ENCODE measurements at places on chromosomes 12 and 14.

- DNase-seq, result no peak
Measured at GRCh38 chr12:7096979-7097378, 4.7 kb upstream of the C1R start.

- no peak for DNase-seq
Measured at GRCh38 chr14:32728976-32729375, 209.7 kb upstream of the NPAS3 start.

GRCh38 chr12:116339062-116339461 lies 61.6 kb upstream of the MED13L start:
- DNase-seq, result no peak

DNA sequence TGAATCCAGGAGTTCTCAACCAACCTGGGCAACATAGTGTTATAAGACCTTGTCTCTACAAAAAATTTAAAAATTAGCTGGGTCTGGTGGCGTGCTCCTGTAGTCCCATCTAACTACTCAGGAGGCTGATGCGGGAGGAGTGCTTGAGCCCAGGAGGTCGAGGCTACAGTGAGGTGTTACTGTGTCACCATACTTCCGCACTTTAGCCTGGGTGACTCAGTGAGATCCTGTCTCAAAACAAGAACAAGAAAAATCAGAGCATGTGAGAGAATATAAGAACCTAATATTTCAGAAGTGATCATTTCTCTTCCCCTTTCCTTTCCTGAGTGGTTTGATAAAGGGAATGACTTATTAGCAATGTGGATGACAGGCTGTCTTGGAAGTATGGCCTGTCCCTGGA lies 9.5 kb downstream of the TRAF3 start:
- DNase-seq, result no peak

DNA sequence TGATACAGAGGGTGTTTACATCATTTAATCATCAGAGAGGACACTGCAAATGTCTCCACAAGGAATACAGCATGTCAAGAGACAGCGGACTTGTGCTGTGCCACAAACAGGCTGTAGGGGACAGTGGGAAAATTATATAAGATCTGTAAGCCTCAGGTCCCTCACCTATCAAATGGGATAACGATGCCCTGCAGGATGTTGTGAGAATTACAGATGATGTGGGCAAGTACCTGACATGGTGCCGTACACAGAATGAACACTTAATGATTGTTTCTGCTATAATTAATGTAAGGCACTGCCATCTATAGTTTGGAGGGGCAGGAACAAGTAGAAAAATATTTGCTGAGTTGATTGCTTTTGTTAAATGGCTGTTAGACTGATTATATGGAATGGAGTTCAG lies 81.9 kb upstream of the GTF2A1 start:
- DNase-seq, result no peak

- peak; percentile 86 for DNase-seq
Measured at GRCh38 chr12:38905480-38906351, at the start of gene CPNE8. CPNE8 (minus strand) TSS chr12:38905591; CDS start chr12:38905534, 57 bp downstream.

DNA sequence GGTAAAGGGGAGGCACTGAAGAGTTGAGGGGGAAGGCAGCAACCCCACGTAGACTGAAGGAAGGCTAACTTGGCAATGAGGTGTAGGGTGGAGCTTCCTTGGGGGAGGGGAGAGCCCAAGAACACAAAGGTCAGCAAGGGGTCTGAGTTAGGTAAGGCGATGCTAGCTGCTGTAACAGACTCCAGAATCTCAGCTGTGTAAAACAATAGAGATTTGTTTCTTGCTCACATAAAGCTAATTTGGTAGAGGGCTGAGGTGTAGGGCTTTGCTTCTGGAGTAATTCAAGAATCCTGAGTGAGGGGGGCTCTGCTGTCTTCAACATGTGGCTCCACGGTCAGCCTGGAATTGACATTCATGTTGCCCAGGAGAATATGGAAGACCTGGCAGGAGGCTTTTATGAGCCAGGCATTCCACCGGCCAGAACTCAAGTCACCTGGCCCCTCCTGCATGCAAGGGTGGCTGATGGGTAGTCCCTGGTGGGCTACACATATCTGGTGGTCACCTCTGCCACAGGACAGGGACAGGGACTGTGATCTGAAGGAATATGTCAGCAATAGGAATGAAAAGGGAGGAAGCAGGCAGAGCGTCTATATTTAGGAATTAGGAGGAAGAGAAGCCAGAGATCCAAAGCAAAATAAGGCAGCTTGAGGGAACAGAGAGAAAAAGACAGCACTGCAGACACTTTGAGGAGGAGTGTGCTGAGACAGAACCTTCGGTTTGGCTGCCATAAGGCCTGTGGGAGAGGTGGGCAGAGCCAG lies 153.7 kb downstream of the ZFP36L1 start:
- no peak for DNase-seq

DNA sequence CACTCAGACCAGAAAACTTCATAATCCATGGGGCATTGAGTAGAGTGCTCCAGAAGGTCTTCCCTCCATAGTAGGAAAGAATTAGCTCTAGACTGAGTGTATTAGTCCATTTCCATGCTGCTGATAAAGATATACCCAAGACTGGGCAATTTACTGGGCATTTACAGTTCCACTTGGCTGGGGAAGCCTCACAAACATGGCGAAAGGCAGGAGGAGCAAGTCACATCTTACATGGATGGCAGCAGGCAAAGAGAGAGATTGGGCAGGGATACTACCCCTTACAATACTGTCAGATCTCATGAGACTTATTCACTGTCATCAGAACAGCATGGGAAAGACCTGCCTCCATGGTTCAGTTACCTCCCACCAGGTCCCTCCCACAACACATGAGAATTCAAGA lies 300.6 kb upstream of the TMEM132C start:
- no peak for DNase-seq

GRCh38 chr14:48723841-48724495 lies 862.2 kb downstream of the RPS29 start:
- DNase-seq, result no peak

DNA sequence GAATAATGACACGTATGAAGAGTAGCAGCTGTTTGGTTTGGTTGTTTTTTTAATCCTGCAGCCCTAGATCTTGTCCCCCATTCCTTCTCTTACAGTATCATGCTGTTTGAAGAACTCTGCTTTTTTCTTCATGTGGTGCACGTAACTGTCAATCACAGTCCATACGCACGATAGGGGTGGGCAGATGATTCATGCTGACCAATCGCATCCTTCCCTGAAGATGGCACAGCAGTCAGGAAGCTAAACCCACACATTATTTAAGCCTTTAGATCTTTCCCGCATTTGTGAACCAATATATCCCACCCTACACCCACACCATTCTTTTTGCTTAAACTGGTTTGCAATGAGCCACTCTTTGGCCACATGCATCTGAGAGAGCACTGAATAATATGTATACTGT lies 158.9 kb upstream of the PLEKHA5 start:
- DNase-seq, result no peak

DNA sequence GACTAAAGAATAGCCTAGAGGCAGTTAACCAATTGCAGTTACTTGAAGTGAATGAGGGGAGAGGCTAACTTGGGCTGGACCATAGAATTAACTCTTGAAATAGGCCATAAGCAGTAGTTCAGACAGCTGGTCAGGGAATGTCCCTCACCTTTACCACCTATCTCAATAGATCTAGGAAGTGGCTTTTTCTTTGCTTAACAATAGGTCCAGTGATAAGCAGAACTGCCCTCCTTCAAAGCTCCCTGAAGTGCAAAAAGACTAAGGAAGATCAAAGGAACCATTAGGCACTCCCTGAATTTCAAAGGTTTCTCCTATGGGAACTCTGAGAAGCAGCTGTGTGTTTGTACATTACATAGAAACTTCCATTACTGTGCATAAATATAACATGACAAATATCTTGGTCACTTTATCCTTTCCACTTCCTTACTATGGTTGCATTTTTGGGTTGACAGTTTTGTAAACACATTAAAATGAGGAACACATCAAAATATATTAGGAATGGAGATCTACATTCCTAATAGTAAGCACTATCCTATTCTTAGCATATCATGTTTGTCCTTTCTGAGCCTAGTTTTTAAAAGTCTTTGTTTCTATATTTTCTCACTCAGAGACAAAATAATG lies 7.2 kb upstream of the NAA30 start:
- DNase-seq, result no peak

- DNase-seq, result no peak
Measured at GRCh38 chr14:53126731-53127130, 26.4 kb downstream of the DDHD1 start.

DNA sequence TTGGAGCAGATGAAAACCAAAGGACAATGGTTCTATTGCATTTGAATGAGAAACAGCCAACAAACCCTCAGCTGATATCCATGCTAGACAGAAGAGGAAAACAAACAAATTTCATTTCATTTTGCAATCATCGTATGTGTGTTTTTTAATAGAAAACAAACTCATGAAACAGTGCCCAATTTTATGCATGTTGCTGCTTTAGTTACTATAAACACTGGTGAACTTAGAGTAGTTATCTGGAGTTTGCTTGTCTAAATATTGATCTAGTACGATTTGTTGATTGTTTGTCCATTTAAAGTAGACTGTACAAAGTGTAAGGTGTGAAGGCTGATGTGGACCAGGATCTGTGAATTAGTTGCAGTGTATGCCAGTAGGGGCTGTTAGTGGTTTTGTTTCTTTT lies 166.6 kb downstream of the KITLG start:
- no peak for DNase-seq

DNA sequence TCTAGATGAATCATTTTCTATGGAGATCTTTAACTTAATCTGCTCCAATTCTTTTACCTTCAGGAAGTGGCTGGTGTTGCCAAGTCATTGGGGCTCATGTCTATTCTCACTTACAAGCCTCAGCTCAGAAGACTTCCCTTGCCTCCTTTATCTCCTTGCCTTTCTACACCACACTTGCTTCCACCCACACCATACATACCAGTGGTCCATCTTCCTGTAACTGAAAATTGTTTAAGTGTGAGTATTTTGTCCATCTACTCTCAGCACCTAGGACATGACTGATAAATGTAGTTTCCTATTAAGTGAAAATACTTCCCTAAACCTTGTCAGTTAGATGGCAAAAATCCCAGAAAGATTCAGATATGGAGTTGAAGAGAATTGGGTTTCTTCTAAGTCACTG lies 199.7 kb upstream of the CPNE8 start:
- DNase-seq, result no peak

DNA sequence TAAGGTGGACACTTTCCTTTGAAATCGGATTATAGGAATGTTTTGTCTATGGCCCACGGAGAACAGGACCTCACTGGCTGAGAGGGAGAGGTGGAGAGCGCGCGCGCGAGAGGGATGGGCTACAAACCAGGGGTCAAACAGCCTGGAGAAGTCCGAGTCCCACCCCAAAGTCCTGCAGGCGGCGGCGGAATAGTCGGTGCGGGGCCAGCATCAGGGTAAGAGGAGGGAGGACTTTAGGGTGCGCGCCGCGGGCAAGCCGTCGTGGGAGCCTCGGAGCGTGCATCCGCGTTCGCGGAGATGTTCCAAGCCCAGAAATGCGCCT lies 3.3 kb upstream of the HOXC8 start:
- DNase-seq, result no peak

- DNase-seq, result no peak
Measured at GRCh38 chr12:91080041-91080440, 22.2 kb upstream of the KERA start.

- DNase-seq, result no peak
Measured at GRCh38 chr14:93375673-93376156, 28.7 kb downstream of the COX8C start.

- no peak for DNase-seq
Measured at GRCh38 chr12:131929581-131930456, 743 bp downstream of the PUS1 start.

Data from left ventricle myocardium inferior (tissue), 1 donor.